Fibroblast of the aortic adventitia (primary cell): ENCODE measurements at places on chromosomes 5 and 9.
A peak's percentile ranks its signal among the peaks of the same experiment; 100 is the strongest.

- DNase-seq, result no peak
These were observed 4.5 kb upstream of the HNRNPAB start for GRCh38 chr5:178199581-178200434.

GRCh38 chr5:126816649-126817048, 39.7 kb downstream of the LMNB1 start:
- no peak for DNase-seq

GRCh38 chr9:526904-527591, 312.4 kb downstream of the DOCK8 start:
- DNase-seq, result no peak

DNA sequence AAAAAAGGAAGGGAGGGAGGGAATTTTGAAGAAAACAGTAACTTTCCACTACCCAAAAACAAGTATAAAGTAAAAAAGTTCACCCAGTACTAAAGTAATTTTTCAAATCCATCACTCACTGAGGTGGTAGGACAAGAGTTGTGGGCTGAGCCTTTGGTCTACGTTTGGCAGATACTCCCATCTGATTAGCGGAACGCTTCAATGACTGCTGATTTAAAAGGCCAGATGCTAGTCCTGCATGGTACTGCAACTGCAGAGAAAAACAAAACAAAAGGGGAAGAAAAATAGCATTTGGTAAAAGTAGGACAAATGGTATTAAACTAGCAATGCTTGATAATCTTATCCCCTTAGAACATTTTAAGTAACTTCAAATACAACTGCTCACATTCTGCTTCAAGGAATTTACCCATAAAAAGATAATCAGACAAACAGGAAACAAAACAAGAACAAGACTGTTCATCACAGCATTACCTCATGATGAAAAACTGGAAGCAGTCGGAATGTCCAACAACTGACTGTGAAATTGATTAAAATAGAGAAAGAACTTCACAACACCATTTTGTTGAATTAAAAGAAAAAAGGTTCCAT, 65.4 kb downstream of the MED27 start:
- no peak for DNase-seq

GRCh38 chr9:95947118-95947517, 71.6 kb downstream of the ERCC6L2 start:
- no peak for DNase-seq

- DNase-seq, result no peak
These were observed 127.1 kb downstream of the DIRAS2 start for GRCh38 chr9:90515510-90515909.

DNA sequence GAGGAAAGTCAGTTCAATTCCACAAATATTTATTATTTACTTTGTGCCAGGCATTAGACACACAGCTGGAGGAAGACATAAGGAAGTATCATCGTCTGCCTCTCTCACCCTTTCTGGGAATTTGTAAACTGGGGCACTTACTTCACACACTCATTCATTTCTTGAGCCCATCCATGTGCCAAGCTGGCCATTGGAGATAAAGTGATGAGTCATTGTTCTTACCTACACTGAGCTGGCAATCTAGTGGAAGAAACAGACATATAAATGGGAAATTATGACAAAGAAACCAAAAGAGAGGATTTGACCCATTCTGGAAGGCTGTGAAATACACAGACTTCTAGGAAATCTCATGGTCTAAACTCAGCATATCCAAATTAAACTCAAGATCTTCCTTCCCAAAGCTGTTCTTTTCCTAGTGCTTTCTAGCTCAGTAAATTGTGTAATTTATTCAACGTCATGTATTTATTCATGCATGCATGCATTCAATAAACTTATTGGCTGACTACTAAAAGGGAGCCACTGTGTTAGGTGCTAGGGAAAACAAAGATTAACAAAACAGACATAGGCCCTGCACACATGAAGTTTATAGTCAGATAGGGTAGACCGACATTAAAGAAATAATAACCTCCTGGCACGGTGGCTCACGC, 65.3 kb downstream of the SH3RF2 start:
- peak; percentile 18 for DNase-seq

- peak; percentile 89 for DNase-seq
These were observed 128.1 kb upstream of the RPS23 start for GRCh38 chr5:82406205-82406773.
